CD8-positive, alpha-beta memory T cell (primary cell): ENCODE measurements at places on chromosomes 4 and X. TPM values are rescaled to one million over a fixed set of nuclear protein-coding genes. Genes with fewer than 3 reads are reported as not detected.
A peak's percentile ranks its signal among the peaks of the same experiment; 100 is the strongest.

The MAGEE1 gene
- 5.6 TPM for polyA plus RNA-seq

The DCHS2 gene
- not detected for polyA plus RNA-seq

The FGF13 gene
- polyA plus RNA-seq = not detected

The EPGN gene
- polyA plus RNA-seq = not detected

The MAGEA11 gene
- not detected for polyA plus RNA-seq

DNA sequence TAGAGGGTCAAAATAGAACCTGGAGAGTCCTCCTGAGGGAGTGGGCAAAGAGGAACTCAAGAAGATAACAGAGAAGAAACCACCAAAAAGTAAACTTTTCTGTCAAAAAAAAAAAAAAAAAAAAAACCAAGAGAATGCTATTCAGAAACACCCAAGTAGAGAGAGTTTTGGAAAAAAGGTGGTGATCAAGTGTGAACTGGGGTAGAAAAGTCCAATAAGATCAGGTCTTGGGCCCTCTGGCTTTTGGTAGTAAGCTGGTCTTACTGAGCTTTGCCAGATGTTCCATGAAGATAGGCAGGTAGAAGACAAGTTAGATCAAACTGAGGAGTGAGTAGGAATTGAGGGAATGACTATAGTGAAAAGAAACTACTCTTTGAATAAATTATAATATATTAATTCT, 167.5 kb downstream of the COL25A1 start:
- no peak overlapping the region for H3K4me3 ChIP-seq
- DNase-seq = no peak
- H3K4me1 ChIP-seq = no peaks in the 10 kb centered on the region
- H3K36me3 ChIP-seq = no peaks in the 10 kb centered on the region
- H3K27me3 ChIP-seq = no peaks in the 10 kb centered on the region
- H3K27ac ChIP-seq = no peak overlapping the region

GRCh38 chrX:30762755-30763154, 109.5 kb downstream of the GK start:
- no peak overlapping the region for H3K4me3 ChIP-seq
- no peaks in the 10 kb centered on the region for H3K36me3 ChIP-seq
- no peak for DNase-seq
- H3K27me3 ChIP-seq = no peaks in the 10 kb centered on the region

DNA sequence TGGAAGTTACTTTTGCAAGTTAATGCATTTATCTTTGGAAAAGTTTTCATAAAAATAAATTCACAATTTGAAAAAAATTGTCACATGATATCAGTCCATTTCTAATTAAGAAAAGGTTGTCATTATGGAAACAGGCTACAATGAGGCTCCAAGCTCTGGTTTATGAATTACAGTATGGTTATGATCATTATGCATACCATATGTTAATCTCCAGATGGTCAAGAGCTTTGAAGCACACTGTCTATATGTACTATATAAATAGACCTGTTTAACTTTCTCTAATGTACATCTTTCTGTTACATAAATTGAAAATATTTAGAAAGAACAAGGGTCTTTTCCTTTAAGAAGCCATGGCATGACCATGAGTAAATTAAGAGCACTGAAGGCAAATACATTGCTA, 2338.8 kb downstream of the PCDH7 start:
- H3K27ac ChIP-seq = no peak overlapping the region
- H3K36me3 ChIP-seq = no peaks in the 10 kb centered on the region
- no peaks in the 10 kb centered on the region for H3K27me3 ChIP-seq
- H3K4me3 ChIP-seq = no peak overlapping the region

- no peaks in the 10 kb centered on the region for H3K27me3 ChIP-seq
- no peak overlapping the region for H3K27ac ChIP-seq
- no peak for DNase-seq
- no peak overlapping the region for H3K4me3 ChIP-seq
Observed at GRCh38 chr4:39390603-39391002, 16.1 kb upstream of the KLB start.

DNA sequence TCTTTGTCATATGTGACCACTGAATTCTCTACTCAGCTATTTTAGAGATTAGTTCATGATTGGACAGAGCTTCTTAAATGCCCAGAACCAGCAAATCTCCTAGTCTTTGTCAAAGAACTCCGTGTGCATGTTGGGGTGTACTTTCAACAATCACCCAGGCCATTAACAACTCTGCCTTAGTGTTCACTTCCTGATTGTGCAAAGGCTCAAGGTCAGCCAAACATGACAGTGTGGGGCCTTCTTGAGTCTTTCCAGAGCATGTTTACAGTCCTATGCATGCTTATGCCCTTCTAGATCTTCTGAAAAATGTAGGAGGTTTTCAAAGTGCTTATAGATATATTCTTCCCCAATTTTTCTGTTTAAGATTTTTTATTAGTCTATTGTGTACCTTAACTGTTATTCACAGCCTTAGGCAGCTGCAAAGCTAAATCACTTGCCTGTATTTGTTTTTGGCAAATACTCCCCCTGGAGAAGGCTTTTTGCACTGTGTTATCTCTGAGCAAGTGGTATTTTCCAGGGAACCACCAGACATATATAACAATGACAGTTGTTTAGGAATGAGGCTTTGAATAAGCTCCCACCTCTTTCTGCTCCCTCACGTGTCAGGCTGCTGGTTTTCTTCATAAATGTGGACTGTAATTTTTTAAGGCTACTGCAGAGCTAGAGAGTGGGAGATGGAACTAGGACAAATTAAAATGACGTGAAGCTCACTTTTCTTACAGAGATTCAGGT, 24.0 kb upstream of the DRP2 start:
- no peaks in the 10 kb centered on the region for H3K4me1 ChIP-seq
- H3K27me3 ChIP-seq = no peaks in the 10 kb centered on the region
- no peak overlapping the region for H3K27ac ChIP-seq

DNA sequence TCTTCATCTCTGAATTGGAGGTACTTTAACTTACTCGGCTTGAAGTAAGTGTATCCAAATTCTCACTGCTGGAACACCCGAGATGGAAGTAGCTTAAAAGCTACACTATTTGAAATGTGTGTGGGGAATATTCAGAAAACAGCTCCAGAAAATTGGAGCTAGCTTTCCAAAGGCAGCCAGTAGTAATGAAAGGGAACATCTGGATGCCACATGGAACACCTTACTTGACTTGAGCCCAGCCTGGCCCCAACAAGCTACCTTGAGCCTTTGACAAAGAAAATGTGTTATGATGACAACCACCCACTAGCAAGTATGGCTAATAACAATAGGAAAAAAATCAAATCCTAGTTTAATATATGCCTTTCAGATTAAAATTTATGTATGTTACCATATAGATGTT, 161.5 kb downstream of the PRDM5 start:
- no peaks in the 10 kb centered on the region for H3K27me3 ChIP-seq
- H3K4me3 ChIP-seq = no peak overlapping the region
- H3K4me1 ChIP-seq = no peaks in the 10 kb centered on the region
- no peak overlapping the region for H3K27ac ChIP-seq
- no peaks in the 10 kb centered on the region for H3K36me3 ChIP-seq

GRCh38 chr4:144504883-144505282, 141.1 kb upstream of the HHIP start:
- H3K36me3 ChIP-seq = no peaks in the 10 kb centered on the region
- no peak overlapping the region for H3K27ac ChIP-seq
- no peaks in the 10 kb centered on the region for H3K4me1 ChIP-seq
- no peak for DNase-seq
- no peak overlapping the region for H3K4me3 ChIP-seq

GRCh38 chr4:53147197-53147596, 218.7 kb downstream of the SCFD2 start:
- H3K27ac ChIP-seq = no peak overlapping the region
- no peaks in the 10 kb centered on the region for H3K4me1 ChIP-seq
- DNase-seq = no peak
- no peaks in the 10 kb centered on the region for H3K27me3 ChIP-seq

GRCh38 chr4:77631276-77631675, 25.7 kb downstream of the CXCL13 start:
- H3K36me3 ChIP-seq = no peaks in the 10 kb centered on the region
- H3K4me1 ChIP-seq = no peaks in the 10 kb centered on the region
- H3K4me3 ChIP-seq = no peak overlapping the region
- H3K27ac ChIP-seq = no peak overlapping the region
- H3K27me3 ChIP-seq = no peaks in the 10 kb centered on the region
- no peak for DNase-seq

- no peaks in the 10 kb centered on the region for H3K27me3 ChIP-seq
- no peaks in the 10 kb centered on the region for H3K36me3 ChIP-seq
- DNase-seq = no peak
- H3K4me1 ChIP-seq = no peaks in the 10 kb centered on the region
- H3K4me3 ChIP-seq = no peak overlapping the region
Observed at GRCh38 chrX:66399273-66399672, 235.2 kb downstream of the HEPH start.

DNA sequence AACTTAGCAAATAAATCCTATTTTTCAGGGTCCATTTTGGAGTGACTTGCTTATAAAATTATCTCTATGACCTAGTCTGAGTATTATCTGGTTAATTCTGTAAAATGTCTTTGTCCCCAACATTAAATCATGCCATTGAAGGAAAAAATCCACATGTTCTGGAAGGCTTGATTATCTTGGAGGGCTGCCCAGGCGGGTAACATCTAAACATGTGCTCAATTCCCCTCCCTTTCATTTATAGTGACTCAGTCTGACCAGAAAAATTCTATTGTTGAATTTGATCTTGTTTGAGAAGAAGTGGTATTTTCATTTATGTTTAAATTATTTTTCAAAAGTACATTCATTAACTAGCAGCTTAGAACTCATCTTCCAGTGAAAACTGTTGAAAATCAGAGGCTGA, 55.4 kb upstream of the SLC10A7 start:
- H3K27ac ChIP-seq = no peak overlapping the region
- H3K36me3 ChIP-seq = no peaks in the 10 kb centered on the region
- DNase-seq = no peak
- H3K27me3 ChIP-seq = no peaks in the 10 kb centered on the region

DNA sequence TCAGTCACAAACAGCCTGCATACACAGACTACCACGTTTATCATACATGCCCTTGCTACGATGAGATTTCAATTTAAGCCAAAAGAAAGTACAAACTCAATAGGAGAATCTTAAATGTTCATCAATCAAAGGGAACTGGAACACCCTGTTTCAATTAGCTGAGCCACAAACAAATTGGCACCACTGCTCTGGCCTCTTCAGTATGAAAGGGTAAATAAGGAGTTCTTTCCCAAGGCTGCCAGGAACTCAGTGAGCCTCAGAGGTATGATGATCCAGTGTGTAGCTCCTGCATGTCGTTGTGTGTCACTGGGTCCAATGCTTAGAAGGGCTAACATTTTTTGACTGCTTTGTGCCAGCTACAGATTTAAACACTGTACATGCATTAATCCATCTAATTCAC, 5.4 kb downstream of the RNF150 start:
- H3K36me3 ChIP-seq = no peaks in the 10 kb centered on the region
- H3K27me3 ChIP-seq = no peaks in the 10 kb centered on the region
- H3K27ac ChIP-seq = no peak overlapping the region
- no peaks in the 10 kb centered on the region for H3K4me1 ChIP-seq

- no peaks in the 10 kb centered on the region for H3K36me3 ChIP-seq
- H3K4me1 ChIP-seq = no peaks in the 10 kb centered on the region
- no peak overlapping the region for H3K27ac ChIP-seq
- no peaks in the 10 kb centered on the region for H3K27me3 ChIP-seq
- no peak for DNase-seq
- H3K4me3 ChIP-seq = no peak overlapping the region
Observed at GRCh38 chr4:175622887-175623286, 189.2 kb downstream of the GPM6A start.

DNA sequence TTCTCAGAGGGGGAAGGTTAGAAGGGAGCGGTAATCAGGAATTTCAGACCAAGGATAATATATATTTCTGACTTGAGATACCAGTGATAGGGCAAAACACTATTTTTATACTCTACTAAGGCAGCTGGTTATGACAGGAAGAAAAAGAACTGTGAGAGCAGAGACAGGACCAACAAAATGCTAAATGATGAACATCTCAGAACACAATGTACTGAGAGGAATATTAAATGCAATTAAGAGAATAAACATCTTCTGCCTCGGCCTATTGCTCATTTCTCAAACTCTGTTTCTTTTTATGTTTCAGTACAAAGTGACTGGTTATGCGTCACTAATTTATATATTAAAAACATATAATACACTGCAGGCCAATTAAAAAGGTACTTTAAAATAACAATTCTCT, 122.0 kb upstream of the RLIM start:
- H3K27ac ChIP-seq = no peak overlapping the region
- H3K4me1 ChIP-seq = no peaks in the 10 kb centered on the region
- DNase-seq = no peak
- H3K36me3 ChIP-seq = no peaks in the 10 kb centered on the region
- no peak overlapping the region for H3K4me3 ChIP-seq

GRCh38 chrX:153416781-153417450, 5.6 kb downstream of the ZFP92 start:
- no peaks in the 10 kb centered on the region for H3K4me1 ChIP-seq
- no peak overlapping the region for H3K27ac ChIP-seq
- DNase-seq = no peak
- no peaks in the 10 kb centered on the region for H3K27me3 ChIP-seq

DNA sequence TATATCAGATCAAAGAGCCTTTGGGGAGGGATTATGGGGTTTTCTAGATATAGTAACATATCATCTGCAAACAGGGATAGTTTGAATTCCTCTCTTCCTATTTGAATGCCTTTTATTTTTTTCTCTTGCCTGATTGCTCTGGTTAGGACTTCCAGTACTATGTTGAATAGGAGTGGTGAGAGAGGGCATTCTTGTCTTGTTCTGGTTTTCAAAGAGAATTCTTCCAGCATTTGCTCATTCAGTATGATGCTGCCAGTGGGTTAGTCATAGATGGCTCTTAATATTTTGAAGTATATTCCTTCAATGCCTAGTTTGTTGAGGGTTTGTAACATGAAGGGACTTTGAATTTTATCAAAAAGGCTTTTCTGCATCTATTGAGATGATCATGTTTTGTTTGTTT, 25.6 kb upstream of the ABCB7 start:
- H3K27ac ChIP-seq = no peak overlapping the region
- no peaks in the 10 kb centered on the region for H3K27me3 ChIP-seq
- DNase-seq = no peak
- no peak overlapping the region for H3K4me3 ChIP-seq

DNA sequence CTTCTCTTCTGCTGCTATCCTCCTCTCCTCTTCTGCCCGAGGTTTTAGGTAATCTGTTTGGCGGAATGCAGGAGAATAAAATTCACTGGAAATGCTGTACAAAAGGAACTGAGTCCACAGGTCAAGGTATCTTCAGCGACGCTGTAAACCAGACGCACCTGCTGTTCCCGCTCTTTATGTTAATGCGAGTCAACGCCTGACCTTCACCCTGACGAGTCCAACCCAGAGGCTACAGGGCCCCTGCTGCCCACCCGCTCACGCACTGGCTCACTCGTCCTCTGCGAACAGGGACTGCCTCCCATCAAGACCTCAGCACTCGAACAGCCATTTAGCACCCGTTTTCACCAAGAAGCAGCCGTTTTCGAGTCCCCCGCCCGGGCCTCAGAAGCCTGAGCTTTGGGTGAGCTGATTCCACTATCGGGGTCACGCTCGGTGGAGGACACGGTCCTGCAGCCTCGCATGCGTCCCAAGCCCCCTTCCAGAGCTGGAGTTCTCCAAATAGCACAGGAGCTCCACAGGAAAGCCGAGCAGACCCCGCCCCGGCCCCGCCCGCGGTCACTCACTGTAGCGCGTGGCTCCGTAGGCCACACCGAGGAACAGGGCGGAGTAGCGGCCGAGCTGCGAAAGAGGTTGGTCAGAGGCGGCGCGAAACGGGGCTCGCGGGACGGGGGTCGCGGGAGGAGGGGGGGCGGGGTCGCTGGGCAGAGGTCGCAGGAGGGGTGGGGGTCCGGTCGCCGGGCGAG, 556 bp downstream of the ATP5ME start:
- peaks cover 19% of the 10 kb centered on the region for H3K4me1 ChIP-seq
- H3K36me3 ChIP-seq = peaks cover 17% of the 10 kb centered on the region
- peak overlapping the region; percentile 67 for H3K4me3 ChIP-seq
- DNase-seq = no peak
- H3K27ac ChIP-seq = peak overlapping the region; percentile 60
